Thymus (tissue), 14 donors: ENCODE measurements at places on chromosomes 4 and X. TPM values are rescaled to one million over a fixed set of nuclear protein-coding genes. Genes with fewer than 3 reads are reported as not detected.
A peak's percentile ranks its signal among the peaks of the same experiment; 100 is the strongest.

DNA sequence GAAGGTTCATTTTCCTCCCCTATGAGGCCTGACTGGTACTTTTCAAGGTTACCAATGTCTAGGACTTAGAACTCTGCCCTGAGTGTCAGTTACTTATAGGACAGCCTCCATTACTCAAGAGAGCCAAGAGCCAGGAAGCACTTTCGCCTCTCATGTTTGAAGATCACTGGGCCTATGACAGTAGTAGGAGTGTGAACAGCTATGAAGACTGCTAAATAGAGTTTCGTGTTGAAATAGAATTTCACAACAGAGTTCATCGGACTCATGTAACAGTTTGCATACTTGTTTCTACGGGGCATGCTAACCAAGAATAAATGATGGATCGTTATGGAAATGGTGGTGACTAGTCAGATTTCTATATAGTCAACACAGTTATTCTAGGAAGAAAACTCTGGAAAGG is 97.8 kb upstream of the GPC4 start:
- no peaks in the 10 kb centered on the region for H3K36me3 ChIP-seq
- no peak for DNase-seq
- no peak overlapping the region for H3K27ac ChIP-seq

DNA sequence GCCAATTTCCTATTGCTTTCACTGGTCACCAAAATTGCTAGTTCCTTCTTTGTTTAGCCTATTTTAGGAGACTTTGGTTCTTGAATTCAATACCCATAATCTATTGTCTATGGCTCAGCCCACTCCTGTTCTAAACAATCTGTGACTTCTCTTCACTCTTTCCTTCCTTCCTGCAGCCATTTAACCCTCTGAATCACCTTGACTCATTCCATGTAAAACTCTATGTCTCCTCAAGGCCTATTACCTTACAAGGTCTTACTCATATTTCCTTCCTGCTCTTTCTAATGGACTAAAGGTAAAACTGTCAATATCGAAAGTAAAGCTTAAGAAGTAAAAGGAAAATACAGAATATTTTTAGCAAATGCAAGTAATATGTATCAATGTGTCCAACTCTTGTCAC is 301.6 kb downstream of the ARHGAP24 start:
- H3K36me3 ChIP-seq, result no peaks in the 10 kb centered on the region
- no peak for DNase-seq
- no peaks in the 10 kb centered on the region for H3K4me1 ChIP-seq
- no peak overlapping the region for H3K27ac ChIP-seq
- H3K4me3 ChIP-seq, result no peak overlapping the region

- H3K27me3 ChIP-seq, result no peaks in the 10 kb centered on the region
- no peak overlapping the region for H3K4me3 ChIP-seq
- H3K27ac ChIP-seq, result no peak overlapping the region
- no peaks in the 10 kb centered on the region for H3K4me1 ChIP-seq
- H3K36me3 ChIP-seq, result no peaks in the 10 kb centered on the region
- DNase-seq, result no peak
Observed at GRCh38 chrX:101429934-101430333, 21.9 kb downstream of the HNRNPH2 start.

- no peaks in the 10 kb centered on the region for H3K27me3 ChIP-seq
- DNase-seq, result no peak
- H3K4me3 ChIP-seq, result no peak overlapping the region
- no peaks in the 10 kb centered on the region for H3K4me1 ChIP-seq
Observed at GRCh38 chrX:65871671-65872311, 168.1 kb downstream of the VSIG4 start.

DNA sequence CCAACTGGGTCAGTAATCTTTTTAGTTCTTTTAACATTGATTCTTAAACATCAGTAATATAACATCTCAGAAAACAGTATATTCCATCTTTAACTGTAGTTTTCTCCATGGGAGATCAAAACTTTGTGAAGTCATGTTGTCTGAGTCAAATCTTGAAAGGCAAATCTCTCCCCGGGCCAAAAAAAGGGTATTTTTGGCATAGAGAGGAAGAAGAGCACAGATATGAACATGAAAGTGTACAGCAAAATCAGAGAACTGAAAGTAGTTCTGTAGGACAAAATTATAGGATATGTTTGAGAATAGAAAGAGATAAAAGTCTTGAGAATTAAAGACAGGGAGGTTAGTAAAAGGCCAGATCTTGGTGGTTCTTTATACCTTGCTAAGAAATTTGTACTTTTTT is 176.4 kb upstream of the GYPA start:
- no peaks in the 10 kb centered on the region for H3K36me3 ChIP-seq
- DNase-seq, result no peak
- H3K27me3 ChIP-seq, result no peaks in the 10 kb centered on the region
- no peak overlapping the region for H3K4me3 ChIP-seq

DNA sequence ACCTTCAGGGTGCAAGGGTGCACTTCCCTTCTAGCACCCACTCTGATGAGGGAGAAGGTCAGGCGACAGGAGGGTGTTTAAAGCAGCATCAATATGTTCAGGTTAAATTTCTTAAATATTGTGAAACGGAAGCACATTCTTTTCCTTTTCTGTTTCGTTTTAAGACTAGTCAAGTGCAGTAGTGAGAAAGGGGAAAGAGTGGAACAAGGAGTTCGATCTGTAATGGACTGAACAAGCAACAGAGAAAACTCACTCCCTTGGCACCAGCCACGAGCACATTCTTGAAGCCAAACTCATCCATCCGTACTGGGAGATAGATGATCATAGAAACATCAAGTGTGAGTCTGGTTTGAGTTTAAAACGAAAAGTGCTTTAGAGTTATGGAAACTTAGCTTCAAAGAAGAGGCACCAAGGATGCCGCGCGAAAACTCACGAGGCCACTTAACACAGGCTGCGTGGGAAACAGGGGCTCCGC is 815 bp downstream of the FAM53A start:
- peaks cover 11% of the 10 kb centered on the region for H3K4me1 ChIP-seq
- peak overlapping the region; percentile 29 for H3K4me3 ChIP-seq
- no peak overlapping the region for H3K27ac ChIP-seq
- DNase-seq, result peak; percentile 11
- H3K27me3 ChIP-seq, result peaks cover 9% of the 10 kb centered on the region

GRCh38 chr4:4893721-4894120 is 34.3 kb downstream of the MSX1 start:
- no peak overlapping the region for H3K4me3 ChIP-seq
- H3K4me1 ChIP-seq, result no peaks in the 10 kb centered on the region
- H3K27ac ChIP-seq, result no peak overlapping the region
- DNase-seq, result no peak

DNA sequence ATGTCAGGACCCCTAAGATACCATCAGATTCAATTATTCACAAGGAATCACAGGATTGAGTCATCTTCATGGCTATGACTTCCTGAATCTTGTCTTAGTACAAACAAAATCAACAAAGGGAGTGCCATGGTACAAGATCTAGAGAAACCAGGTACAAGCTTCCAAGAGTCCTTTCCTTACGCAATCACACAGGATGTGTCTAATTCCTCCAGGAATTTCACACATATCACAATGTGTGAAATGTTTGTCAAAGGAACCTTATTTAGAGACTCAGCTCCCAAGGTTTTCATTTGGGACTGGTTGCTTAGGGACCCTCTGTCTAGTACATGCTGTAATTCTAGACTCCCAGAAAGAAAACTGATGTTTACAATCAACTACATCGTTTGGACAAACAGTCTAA is 83.0 kb downstream of the MAB21L2 start:
- no peak overlapping the region for H3K4me3 ChIP-seq
- H3K36me3 ChIP-seq, result no peaks in the 10 kb centered on the region
- no peaks in the 10 kb centered on the region for H3K4me1 ChIP-seq
- no peaks in the 10 kb centered on the region for H3K27me3 ChIP-seq
- H3K27ac ChIP-seq, result no peak overlapping the region
- no peak for DNase-seq

- H3K4me3 ChIP-seq, result no peak overlapping the region
- DNase-seq, result no peak
- H3K27me3 ChIP-seq, result no peaks in the 10 kb centered on the region
- peaks cover 11% of the 10 kb centered on the region for H3K36me3 ChIP-seq
Observed at GRCh38 chr4:88659055-88659889, 38.4 kb downstream of the NAP1L5 start.

DDIT4L gene
- total RNA-seq, result 1.5 TPM

DNA sequence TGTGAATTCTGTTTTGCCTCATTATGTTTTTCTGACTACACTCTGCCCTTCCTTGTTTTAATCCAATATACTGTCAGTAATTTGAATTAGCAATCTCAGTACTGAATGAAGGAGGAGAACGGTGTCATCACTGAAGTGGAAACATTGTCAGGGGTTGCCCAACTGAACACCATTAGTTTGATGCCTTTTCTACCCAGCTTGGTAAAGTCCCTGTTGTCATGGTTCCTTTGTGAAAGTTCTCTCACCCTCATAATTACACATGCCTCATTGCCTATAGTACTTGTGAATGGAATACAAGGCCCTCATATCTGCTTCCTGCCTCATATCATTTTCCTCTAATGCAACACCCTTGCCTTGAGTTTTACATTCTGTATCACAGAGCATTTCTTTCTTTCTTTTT is 76.9 kb downstream of the RRAGB start:
- H3K36me3 ChIP-seq, result no peaks in the 10 kb centered on the region
- no peak for DNase-seq
- no peak overlapping the region for H3K27ac ChIP-seq
- H3K27me3 ChIP-seq, result no peaks in the 10 kb centered on the region
- no peaks in the 10 kb centered on the region for H3K4me1 ChIP-seq

DNA sequence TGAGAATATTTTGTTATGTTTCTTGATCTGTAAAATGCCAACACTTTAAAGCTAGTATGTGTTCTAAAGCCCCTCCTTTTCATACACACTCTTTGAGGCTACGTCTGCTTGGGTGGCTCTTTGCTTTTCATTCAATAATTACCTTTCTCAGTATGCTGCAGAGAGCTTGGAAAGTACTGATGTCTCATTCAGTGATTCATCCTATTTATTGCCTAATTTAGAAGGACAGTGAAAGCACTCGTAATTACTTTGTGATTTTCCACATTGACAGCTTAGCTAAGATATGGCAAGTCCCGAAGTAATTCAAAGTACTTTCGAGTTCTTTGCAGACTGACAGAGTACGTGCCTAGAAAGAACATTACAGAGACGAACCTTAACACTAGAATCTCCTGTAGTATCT is 57.2 kb downstream of the BMP15 start:
- no peak for DNase-seq
- H3K36me3 ChIP-seq, result no peaks in the 10 kb centered on the region
- no peak overlapping the region for H3K27ac ChIP-seq
- H3K4me3 ChIP-seq, result no peak overlapping the region

GRCh38 chrX:8204169-8204935 is 33.3 kb upstream of the VCX2 start:
- no peak for DNase-seq
- no peaks in the 10 kb centered on the region for H3K4me1 ChIP-seq
- H3K27ac ChIP-seq, result no peak overlapping the region
- H3K4me3 ChIP-seq, result no peak overlapping the region
- no peaks in the 10 kb centered on the region for H3K27me3 ChIP-seq

NXF3 gene
- 0.05 TPM for total RNA-seq

GRCh38 chr4:148955564-148956297 is 513.5 kb upstream of the NR3C2 start:
- no peaks in the 10 kb centered on the region for H3K27me3 ChIP-seq
- no peak for DNase-seq
- no peaks in the 10 kb centered on the region for H3K4me1 ChIP-seq
- H3K27ac ChIP-seq, result no peak overlapping the region

TREX2 gene
- total RNA-seq, result 0.38 TPM

DNA sequence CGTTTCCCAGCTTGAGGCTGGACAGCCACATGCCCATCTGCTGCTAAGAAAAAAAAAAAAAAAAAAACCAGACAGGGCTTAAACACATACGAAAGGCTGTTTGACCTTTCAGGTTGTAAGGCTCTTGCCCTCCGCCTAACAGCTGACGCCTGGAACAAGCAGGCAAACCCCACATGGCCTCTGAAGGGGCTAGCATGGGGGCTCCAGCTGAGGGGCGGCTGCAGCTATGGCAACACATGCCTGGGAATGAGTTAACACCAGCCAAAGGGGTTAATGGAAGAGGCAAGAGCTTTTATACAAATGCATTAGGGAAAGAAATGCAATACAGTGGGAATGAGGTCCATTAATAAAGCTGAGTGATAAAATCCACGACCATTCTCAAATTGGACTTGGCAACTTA is 183.6 kb downstream of the ENOX2 start:
- no peaks in the 10 kb centered on the region for H3K27me3 ChIP-seq
- no peaks in the 10 kb centered on the region for H3K36me3 ChIP-seq
- DNase-seq, result no peak
- H3K4me3 ChIP-seq, result no peak overlapping the region
- no peak overlapping the region for H3K27ac ChIP-seq

INPP4B gene
- 7.8 TPM for total RNA-seq

ABRAXAS1 gene
- 21.0 TPM for total RNA-seq

DNA sequence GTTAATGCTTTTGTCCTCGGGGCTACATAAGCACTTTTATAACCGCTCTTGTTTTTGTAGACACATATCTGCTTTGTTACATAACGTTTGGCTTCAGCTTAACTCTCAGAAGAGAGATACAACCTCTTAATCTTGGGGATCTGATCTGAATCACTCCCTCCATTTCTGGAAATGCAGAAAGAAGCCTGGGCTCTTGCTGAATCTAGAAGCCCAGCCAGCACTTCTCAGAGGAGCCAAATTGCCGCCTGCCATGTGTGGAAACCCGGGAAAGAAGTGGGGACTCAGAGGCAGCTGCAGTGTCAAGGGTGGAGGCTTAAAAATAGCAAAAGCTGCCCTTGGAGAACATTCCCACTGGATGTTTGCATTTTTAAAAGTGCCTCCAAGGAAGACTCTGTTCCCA is 69.3 kb upstream of the LDB2 start:
- no peak overlapping the region for H3K4me3 ChIP-seq
- H3K27ac ChIP-seq, result no peak overlapping the region
- no peak for DNase-seq
- H3K36me3 ChIP-seq, result no peaks in the 10 kb centered on the region

DNA sequence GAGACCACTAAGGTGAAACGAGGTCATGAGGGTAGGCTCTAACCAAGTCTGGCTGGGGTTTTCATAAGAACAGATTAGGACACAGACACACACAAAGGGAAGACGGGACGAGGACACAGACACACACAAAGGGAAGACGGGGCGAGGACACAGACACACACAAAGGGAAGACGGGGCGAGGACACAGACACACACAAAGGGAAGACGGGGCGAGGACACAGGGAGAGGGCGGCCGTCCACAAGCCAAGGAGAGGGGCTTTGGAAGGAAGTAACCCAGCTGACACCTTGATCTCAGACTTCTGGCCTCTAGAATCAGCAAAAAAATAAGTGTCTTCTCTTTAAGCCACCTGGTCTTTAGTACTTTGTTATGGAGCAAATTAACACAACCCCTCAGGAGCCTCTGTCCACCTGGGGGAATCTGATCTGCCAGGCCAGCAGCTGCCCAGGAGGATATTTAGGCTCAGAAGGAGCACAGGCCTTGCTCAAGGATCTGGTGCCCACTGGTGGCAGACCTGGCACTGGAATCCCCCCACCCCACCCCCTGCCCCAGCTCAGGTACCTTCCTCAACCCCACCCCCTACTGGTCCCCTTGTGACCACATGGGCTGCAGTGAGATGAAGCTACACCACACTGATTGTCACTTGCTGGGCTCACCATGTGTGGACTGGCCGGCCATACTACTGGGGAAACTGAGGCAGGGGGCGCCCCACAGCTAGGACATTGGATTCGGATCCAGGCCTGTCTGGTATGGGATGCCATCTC is 2.8 kb downstream of the ABLIM2 start:
- DNase-seq, result no peak
- H3K27ac ChIP-seq, result no peak overlapping the region
- peaks cover 10% of the 10 kb centered on the region for H3K4me1 ChIP-seq
- H3K27me3 ChIP-seq, result peaks cover 68% of the 10 kb centered on the region
- H3K36me3 ChIP-seq, result no peaks in the 10 kb centered on the region
- H3K4me3 ChIP-seq, result no peak overlapping the region

- H3K36me3 ChIP-seq, result no peaks in the 10 kb centered on the region
- no peak for DNase-seq
- no peak overlapping the region for H3K27ac ChIP-seq
- H3K4me3 ChIP-seq, result no peak overlapping the region
- H3K4me1 ChIP-seq, result no peaks in the 10 kb centered on the region
Observed at GRCh38 chr4:99845179-99845578, 28.6 kb downstream of the DAPP1 start.
